ENCODE measurements at places on chromosomes 11 and 22.
A peak's percentile ranks its signal among the peaks of the same experiment; 100 is the strongest.

DNA sequence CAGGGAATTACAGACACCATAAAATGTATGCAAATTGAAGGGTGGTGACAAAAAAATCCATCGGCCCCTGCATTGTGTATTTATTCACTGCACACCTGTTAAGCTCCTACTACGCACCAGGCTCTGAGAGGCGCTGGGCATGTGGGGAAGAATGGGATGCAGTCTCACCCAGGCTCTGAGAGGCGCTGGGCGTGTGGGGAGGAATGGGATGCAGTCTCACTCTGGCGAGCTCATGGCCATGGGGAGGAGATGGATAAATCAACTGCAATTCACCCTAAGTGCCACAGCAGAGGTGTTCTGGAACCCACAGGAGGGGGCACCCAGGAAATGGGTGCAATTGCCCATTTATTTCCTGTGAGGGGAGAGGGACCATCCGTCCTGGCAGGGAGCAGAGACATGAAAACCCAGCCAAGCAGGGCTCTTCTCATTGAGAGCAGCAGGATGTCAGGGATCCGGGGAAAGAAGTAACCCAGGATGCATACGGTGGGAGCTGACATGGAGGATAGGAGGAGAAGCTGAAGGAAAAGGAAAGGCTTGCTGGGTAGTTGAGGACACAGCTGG is 798.7 kb downstream of the TBC1D22A start:
- DNase-seq: no peak

- no peak for DNase-seq
Observed at GRCh38 chr11:8415195-8415594, 151.5 kb upstream of the LMO1 start.

DNA sequence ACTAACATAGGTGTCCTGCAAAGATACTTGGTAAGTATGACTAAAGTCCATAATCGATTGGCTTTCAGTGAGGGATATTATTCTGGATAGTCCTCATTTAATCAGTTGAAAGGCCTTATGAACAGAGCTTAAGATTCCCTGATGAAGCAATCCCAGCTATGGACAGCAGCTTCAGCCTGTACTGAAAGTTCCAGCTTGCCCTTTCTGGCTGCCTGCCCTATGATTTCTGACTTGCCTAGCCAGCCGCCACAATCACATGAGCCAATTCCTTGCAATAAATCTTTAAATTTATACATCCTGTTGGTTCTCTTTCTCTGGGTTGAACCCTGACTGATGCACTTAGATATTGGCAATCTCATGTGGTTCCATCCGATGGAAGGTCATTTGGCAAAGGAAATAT is 759.0 kb upstream of the API5 start:
- DNase-seq: no peak

DNA sequence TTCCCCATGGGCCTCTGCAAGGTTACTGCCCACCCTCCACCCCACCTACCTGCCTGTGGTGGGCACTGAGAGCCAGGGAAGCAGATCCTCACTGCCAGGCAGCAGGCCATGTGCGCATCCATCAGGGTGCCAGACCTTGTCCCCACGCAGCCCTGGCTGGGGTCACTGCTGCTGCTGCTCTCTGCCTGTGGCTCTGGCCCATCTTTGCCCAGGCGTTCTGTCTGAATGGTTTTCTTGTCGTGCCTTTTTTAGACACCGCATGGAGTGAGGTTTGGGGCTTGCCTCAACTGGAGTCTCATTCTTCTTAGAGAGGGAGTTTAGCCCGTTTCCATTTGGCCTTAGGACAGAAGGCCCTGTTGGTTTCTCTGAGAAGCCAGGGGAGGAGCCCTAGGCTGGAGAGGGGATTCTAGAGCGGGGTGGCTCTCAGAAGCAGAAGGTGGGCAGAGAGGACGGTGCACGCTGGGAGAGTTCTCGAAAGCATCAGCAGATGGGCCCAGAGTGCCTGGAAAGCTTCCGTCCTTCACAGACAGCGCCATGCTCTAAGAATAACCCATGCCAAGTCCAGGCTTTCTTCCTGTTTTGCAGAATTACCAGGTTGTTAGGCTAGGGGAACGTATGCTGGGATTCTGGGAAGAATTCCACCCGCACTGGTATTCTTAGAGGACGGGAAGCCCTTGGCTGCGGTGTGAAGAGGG is 8.1 kb downstream of the TANGO2 start:
- DNase-seq: peak; percentile 60

DNA sequence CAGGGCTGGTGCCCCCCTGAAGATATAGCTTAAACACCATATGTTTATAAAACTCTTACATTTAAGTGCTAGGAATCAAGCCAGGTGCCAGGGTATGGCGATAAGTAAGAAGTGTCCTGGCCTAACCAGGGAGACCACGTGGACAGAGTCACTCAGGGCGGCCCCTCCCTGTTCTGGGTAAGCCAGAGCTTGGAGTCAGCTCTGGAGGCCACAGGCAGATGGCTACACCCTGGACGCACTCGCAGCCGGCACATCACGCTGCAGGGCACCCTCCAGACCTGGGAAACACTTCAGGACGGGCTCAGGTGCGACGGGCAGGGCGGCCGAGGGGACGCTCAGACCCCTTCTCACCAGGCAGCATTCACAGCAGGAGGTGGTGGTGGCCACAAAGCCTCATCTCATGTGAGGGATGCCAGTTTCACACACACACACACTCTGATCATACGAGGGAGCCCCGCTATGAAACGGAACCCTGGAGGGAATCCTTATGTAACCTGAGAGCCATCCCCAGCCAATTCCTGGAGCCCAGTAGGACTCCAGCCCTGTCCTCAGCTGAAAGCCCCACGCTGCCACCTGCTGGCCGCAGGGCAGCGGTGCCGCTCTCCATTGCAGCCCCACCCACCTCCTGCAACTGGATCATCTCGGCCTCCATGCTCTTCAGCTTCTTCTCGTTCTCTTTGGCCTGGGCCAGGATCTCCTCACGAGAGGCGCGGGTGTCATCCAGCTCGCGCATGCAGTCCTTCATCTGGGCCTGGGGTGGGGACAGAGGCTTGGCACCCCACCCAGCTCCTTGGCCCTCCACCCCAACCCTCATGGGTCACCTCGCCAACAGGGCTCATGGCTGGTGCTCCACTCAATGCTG is 33.4 kb downstream of the APOL1 start:
- peak; percentile 53 for DNase-seq

DNA sequence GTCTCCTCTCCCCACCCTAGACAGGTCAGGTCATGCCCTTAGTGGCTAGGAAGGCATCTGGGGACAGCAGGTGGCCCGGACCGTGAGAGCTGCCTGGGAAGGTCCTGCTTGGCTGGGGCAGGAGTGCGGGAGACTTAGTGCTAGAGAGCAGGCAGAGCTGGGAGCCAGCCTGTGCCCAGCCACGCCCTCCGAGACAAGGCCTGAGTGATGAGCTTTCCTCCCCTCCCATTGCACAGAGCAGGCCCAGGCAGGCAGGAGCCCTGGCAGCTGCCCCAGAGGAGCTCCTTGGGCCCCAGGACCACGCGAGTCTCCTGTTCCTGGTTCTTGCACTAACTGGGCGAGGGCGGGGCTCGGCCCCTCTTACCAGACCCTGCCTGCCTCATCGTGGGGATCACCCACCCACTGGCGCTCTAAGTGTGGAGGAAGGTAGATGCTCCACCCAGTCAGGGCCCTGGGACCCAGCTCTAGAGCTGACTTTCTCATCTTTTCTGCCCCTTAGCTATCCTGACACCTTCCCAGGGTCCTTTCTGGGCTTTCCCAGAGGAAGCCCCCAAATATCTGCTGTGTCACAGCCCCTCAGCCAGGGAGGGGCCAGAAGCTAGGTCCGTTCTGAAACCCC is 44.9 kb downstream of the MACROD1 start:
- DNase-seq: peak; percentile 41

DNA sequence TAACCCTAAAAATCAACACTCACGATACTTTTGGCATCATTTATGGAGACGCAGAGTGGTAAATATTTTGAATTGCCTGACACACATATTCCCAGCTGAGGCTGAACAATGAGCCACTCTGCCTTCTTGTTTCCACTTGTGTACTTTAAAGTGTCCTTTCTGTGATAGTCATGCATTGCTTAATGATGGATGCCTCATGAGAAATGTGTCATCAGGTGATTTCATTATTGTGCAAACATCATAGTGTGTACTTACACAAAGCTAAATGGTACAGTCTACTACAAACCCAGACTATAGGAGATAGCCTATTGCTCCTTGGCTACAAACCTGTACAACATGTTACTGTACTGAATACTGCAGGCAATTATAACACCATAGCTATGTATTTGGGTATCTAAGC is 44.2 kb downstream of the MRE11 start:
- no peak for DNase-seq

GRCh38 chr22:35018995-35019394 is 47.0 kb upstream of the ISX start:
- no peak for DNase-seq

GRCh38 chr11:29125606-29126005 is 891.2 kb downstream of the KCNA4 start:
- DNase-seq: no peak

DNA sequence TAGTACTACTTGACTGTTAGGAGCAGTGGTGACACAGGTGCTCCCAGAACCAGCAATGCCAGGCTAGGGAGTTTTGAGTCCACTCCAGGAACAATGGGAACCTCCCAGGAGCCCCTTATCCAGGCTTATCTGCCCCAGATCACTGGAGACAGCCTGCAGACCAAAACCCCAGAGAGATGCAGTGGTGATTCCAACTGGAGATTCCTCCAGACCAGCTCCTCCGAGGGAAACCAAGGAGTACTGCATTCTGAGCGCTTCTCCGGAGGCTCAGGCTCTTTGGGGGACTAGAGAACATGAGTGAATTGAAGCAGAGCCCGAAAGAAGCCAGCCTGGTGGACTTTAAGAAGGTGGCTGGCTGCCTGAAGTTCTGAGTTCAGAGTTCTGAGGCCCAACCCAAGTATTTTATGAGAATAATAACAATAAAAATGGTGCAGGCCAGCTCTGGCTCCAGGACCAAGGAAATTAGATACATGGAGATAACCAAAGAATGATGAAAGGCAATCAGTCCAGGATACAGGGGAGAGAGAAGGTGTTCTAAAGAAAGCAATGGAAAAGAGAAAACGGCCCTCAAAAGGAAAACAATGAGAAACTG is 1.3 kb upstream of the TMEM25 start:
- no peak for DNase-seq

- no peak for DNase-seq
Observed at GRCh38 chr22:45584121-45584570, 81.5 kb downstream of the FBLN1 start.

GRCh38 chr22:41504397-41504796 is 35.5 kb downstream of the ACO2 start:
- DNase-seq: no peak

- no peak for DNase-seq
Observed at GRCh38 chr11:122556605-122557004, 98.9 kb upstream of the UBASH3B start.

DNA sequence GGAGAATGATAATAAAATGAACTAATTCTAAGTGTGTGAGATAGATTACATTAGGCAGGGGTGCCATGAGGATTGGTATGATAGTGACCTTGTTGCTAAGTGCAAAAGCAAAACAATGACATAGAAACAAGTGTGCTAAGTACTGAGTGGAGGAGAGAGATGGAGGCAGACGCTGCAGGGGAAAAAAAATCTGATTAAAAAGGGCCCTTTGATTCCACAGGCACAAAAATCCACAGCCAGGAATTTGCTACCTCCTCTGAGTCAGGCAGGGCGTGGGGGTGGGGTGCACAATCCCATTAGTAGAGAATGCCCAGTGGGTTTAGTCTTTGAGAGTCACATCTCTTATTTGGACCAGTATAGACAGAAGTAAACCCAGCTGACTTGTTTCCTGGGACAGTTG is at the start of gene CNTF:
Gene CNTF, plus strand, starts transcription at position 322 of the 400 bp plus-strand sequence. CDS start 88 bp downstream, outside the sequence.
- no peak for DNase-seq

GRCh38 chr11:28697920-28698827 is 590.0 kb downstream of the METTL15 start:
- DNase-seq: peak; percentile 53

GRCh38 chr11:39434466-39434865 is 2025.0 kb downstream of the LRRC4C start:
- DNase-seq: no peak

- DNase-seq: no peak
Observed at GRCh38 chr11:15901790-15902189, 454.6 kb downstream of the SOX6 start.

GRCh38 chr11:70088735-70089250 is 10.7 kb downstream of the ANO1 start:
- no peak for DNase-seq

DNA sequence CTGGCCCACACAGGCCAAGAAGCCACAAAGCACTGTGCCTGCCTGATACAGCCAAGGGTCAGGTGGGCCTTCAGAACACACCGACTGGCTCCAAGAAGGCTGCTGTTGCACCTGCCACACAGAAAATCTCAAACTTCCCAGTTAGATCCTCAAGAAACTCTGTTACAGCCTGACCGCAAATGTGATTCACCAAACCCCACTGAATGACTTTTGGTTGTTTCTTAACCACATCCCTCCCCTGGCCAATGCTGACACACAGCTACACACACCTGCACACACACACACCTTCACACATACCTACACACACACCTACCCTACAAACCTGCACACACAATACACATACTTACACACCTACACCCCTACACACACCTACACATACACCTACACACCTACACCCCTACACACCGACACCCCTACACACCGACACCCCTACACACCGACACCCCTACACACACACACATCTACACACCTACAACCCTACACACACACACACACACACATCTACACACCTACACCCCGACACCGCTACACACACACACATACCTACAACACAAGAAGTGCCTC is 31.5 kb downstream of the CDKN1C start:
- DNase-seq: no peak

DNA sequence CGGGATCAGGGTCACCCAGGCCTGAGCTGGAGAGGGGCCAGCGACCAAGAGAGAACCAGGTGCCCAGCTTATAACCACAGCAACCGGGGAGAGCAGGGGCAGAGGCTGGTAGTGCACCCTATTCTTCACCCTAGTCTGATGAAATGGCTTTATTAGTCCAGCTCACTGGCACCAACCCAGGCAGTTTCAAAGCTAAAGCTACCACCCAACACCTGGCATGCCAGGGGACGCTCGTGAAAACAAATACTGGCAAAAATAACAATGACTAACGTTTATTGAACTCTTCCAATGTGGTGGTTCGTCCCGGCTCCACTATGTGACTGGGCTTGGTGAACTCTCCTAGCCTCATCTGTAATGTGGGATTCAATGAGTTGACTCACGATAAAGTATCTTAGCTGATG is 30.6 kb downstream of the SCGB1A1 start:
- no peak for DNase-seq

- no peak for DNase-seq
Observed at GRCh38 chr11:119875841-119876600, 147.0 kb upstream of the NECTIN1 start.

GRCh38 chr11:32013603-32014002 is 77.3 kb upstream of the RCN1 start:
- DNase-seq: no peak

- DNase-seq: no peak
Observed at GRCh38 chr22:45762545-45763235, 91.1 kb downstream of the ATXN10 start.

DNA sequence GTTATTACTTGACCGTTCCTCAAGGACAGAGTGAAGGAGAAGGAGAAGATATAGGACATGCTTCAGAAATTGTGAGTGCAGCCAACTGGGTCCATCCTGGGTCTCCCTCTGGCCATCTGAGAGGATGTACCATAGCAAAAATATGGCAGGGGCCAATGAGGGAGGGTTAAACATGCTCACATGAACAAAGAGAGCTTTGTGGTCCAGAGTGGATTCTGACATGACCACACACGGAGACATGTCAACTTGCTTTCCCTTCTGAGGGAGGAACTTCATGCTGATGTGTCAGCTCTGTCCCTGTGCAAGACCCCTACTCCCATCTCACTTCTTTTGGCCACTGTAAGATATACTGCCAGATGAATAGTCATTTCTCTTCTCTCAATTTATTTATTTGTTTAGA is 3.0 kb upstream of the UBASH3B start:
- no peak for DNase-seq

Measured in pons (tissue), 1 donor.